Nephron progenitor cell (in vitro differentiated cells): ENCODE measurements at places on chromosomes 1 and 21.
A peak's percentile ranks its signal among the peaks of the same experiment; 100 is the strongest.

DNA sequence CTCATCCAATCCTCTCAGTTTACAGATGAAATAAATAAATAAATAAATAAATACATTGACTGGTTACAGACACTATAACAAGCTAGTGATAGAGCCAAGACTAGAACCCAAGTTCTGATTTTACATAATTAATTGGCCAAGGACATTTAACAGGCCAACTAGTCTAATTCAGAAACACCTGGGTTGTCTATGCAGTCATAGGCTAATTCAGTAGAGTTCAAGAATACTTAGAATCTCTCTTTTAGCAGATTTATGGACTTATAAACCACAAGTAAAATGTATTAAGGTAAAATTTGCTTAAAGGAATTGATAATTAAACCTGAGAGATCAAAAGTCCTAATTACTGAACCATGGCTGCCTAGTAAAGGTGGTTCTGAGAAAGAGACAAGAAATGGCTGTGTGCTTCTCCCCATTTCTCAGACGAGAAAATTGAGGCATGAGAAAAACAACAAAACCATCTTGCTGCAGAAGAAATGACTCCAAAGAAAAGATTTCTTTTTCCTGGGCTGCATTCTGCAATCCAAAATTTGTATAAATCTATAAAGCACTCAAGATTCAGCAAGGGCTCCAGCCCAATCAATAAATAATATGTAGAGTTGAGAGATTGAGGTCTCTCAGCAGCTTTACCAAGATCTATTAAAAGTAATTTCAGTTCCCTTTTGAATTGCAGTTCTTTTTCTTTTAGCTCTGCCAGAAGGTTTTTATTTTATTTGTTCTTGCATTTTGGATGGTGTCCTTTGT, 98.3 kb downstream of the DUSP10 start:
- DNase-seq, result no peak

DNA sequence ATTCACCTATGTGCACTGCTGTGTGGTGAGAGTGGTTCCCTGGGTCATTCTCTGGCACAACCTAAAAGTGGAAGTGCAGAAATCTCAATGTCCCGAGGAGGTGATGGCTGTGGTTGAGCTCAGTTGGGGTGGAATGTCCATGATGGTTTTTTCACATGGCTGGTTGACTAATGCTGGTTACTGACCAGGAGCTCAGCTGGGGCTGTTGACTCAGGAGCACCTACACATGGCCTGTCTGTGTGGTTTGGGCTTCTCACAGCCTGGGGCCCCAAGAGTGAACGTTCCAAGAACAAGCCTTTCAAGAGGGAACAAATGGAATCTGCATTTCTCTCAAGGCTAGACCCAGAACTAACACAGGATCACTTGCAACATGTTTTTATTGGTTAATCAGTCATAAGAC, 6.4 kb upstream of the KANK4 start:
- DNase-seq, result no peak

DNA sequence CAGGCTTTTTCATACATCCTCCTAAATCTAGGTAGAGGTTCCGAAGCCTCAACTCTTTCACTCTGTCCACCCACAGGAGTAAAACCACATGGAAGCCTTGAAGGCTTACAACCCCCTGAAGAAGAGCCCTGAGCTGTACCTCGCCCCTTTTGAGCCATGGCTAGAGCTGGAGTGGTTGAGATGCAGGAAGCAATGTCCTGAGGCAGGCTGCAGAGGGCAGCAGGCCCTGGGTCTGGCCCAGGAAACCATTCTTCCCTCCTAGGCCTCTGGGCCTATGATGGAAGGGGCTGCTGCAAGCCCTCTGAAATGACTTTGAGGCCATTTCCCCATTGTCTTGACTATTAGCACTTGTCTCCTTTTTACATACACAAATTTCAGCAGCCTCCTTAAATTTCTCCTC, 1503.0 kb downstream of the KCNT2 start:
- DNase-seq, result no peak

DNA sequence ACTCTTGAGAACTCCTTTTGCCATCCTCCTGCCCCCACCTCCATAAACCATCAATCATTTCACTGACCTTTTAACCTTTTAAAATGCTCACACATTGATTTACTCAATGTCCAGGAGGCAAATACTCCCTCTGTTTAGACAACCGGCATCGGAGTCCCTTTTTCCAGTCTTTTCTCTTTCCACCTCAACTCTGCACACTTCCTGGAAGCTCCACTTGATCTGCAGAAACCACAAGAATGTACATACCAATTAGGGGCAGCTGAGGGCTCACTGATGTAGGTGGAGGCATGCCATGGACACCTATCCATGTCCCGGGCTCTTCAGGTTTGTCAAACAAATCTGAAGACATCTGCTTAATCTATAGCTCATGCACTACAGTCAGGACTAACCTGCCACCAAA, 5.3 kb upstream of the AMIGO1 start:
- no peak for DNase-seq

- DNase-seq, result no peak
These were observed 3.2 kb downstream of the S1PR1 start for GRCh38 chr1:101240041-101240430.

GRCh38 chr1:207848234-207848633, 62.7 kb downstream of the CD34 start:
- no peak for DNase-seq

- DNase-seq, result no peak
These were observed 108.2 kb downstream of the CLEC20A start for GRCh38 chr1:178388418-178389145.

DNA sequence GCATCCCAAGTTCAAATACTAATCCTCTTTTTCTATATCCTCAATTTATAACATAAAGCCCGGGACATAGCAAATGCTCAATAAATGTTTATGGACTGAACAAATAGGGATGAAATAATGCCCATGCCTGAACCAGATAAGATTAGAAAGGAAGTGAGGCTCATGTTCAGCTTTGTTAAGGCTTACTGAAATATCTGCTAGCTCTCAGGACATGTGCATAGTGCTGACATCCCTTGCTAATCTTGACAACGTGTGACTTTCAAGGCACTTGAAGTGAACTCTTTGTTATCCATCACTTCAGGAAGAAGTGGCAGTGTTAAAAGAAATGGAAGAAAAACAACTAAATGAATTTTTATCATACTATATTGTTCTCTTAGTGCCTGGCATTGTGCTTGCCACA, 260.3 kb upstream of the SGIP1 start:
- DNase-seq, result no peak

GRCh38 chr1:53521924-53522552, 62.8 kb downstream of the DMRTB1 start:
- no peak for DNase-seq

DNA sequence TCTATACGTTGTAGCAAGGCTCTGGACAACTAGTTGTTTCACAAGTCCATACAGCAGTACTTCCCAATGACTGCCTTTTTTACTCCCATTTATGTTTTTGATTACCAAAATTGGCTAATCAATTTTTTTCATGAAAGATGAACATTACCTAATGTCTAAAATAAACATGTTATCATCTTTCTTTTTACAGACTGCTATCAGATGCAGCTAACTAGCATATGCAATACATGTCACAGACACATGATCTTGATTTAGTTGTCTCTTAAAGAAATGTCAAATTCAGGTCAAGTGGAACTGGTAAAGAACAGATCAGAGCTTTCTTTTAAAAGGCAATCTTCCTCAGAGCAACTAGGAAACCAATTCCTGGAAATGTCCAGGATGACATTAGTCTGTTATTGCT, 630 bp upstream of the DBT start:
- no peak for DNase-seq

DNA sequence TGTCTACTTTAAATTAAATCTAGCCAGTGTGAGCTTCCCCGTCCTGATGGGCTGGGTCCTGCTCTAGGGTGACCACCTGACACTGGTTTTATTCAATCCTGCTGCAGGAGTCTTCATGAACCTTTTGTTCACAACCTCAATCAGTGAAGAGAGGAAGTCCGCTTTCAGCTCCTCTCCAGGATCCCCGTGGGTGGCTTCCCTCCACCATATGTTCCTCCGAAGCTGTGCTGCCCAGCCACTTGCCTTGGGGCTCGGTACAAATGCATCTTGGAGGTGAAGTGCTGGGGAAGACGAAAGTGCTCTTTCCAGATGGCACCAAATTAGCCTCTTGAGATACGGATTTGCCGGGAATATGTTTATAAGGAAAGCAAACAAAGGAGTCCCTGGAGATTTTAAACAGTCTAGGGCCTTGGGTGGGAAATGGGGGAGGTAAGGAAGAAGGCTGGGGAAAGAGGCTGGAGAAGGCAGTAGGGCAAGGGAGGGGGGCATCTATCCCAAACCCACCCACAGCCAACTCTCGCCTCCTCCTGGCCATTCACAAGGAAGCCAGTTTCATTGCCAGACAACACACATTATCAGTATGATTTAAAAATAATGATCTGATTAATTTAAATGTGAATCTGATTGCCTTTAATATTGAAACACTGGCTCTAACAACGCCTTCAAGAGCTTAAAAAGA, 430.8 kb downstream of the DISC1 start:
- DNase-seq, result no peak

DNA sequence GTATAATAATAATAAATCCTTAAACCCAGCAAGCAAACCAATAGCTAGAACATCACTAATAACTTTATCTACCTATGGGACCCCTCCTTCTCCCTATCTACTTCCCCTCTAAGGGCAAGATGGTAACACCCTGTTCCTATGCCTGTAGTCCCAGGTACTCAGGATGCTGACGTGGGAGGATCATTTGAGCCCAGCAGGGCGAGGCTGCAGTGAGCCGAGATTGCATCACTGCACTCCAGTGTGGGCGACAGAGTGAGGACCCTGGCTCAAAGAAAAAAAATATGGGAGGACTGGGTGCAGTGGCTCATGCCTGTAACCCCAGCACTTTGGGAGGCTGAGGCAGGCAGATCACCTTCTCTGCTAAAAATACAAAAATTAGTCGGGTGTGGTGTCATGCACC, 143.1 kb upstream of the SLC45A1 start:
- DNase-seq, result no peak

DNA sequence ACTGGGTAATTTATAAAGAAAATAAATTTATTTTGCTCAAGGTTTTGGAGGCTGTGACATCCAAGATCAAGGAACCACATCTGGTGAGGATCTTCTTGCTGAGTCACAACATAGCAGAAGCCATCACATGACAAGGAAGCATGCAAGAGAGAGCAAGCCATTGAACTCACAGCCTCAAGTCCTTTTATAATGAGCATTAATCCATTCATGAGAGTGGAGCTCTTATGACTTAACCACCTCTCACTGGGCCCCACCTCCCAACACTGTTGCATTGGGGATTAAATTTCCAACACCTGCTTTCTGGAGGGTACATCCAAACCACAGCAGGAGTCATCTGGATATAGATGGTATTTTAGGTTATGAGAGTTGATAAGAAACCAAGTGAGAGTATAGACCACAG, 20.6 kb upstream of the EGLN1 start:
- DNase-seq, result no peak

DNA sequence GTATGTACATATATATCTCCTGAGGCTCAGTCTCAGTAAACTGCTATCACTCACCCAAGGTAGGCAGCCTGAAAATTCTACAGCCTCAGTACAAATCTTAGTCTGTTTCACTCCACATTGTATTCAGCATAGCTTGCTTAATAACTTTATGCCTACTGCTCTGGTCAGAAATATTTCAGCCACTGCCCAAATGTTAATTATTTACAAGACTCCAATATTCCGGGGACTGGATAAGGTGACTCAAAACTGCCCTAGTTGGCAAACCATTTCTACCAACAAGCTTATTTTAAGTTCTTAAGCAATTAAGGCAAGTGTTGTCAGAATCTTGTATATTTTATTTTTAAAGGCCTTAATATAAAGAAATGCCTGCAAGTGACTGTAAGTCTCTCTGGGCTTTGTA, 114.8 kb downstream of the LRRIQ3 start:
- no peak for DNase-seq

DNA sequence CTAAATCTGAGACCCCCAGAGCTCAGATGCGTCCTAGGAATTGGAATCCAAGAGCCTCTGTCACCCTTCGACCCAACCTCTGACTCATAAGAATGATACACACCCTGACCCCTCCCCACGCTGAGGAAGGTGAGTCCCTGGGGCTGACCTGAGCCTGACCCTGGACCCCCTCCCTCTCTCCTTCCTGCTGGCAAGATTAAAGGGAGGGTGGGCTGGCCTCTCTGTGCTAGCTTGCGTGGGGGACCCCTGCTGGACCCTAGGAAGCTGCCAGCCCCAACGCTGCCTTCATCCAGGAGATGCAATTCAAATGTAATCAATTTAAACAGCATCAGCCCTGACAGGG, 627 bp downstream of the PLEKHA6 start:
- peak; percentile 25 for DNase-seq

DNA sequence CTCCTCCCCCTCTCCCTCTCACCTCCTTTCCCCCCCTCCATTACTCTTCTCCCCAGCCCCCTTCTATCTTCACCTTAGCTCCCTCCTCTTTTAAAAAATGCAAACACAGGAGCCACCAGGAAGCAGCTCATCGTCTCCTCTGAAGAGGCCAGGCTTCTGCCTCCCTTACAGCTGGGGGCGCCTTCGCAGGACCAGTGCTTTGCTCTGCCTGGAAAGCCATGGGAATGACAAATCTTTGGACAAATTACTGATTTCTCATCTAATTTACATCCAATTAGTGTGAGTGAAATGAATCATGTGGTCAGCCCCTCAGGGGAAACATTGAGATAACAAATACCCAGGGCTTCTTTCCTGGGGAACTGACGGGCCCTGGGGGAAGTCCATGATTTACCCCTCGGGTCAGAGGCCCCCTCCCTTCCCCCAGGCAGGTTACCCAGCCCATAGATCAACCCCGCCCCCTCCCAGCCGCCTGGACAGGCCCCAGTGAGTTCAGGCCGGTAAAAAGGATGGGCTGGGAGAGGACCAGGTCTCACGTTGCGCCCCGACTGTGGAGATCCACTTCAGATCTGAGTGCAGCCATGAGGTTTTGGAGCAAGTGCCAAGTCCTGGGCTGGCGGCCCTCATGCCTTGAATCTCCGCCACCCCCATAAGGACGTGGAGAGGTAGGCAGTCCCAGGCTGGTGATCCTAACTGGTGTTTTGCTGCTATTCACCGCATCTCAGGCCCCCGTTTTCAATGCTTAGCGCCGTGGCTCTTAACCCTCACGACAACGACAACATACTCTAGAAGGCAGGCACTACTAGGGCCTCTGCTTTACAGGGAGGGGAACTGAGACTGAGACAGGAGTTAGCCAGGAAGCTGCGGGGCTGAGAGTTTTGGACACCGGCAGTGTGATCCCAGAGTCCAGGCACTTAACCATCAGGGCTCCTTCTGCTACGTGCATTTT, 300.8 kb downstream of the RRAGC start:
- DNase-seq, result peak; percentile 84

DNA sequence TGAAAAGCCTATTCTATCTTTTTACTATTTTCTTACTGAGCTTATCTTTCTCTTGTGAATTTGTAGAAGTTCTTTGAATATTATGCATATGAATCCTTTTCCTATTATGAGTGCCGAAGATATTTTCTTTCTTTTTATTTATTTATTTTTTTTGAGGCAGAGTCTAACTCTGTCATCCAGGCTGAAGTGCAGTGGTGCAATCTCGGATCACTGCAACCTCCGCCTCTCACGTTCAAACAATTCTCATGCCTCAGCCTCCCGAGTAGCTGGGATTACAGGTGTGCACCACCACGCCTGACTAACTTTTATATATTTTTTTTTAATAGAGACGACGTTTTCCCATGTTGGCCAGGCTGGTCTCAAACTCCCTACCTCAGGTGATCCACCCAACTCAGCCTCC, 109.8 kb downstream of the RHOU start:
- no peak for DNase-seq
